ENCODE measurements at places on chromosomes 16 and 17.

DNA sequence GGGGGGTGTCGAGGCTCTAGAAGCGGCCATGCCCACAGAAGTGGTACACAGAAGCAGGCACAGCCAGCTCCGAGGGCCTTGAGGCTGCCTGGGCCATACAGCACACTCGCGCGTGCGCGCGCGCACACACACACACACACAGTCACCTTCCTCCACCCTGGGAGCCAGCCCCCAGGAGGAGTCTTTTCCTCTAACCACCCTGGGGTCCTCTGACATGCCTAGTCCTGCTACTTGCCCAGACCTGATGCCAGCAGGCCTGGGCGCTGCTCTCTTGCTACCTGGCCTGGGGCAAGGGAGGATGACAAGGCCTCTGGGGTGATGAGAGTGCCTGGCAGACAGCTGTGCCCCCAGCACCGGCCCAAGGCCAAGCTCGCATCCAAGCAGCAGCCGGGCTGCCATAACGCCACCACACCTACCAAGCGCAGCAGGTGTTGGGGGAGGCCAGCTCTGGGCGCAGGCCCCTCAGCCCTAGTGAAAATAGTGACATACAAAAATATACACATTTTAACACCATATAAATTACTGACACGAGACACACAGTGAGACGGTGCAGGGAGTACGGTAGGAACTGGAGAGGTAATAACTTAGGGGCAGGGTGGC is 41.1 kb downstream of the TSC2 start:
- peak; percentile 24 for DNase-seq

- no peak for DNase-seq
These were observed 17.9 kb downstream of the MT1X start for GRCh38 chr16:56700195-56700594.

DNA sequence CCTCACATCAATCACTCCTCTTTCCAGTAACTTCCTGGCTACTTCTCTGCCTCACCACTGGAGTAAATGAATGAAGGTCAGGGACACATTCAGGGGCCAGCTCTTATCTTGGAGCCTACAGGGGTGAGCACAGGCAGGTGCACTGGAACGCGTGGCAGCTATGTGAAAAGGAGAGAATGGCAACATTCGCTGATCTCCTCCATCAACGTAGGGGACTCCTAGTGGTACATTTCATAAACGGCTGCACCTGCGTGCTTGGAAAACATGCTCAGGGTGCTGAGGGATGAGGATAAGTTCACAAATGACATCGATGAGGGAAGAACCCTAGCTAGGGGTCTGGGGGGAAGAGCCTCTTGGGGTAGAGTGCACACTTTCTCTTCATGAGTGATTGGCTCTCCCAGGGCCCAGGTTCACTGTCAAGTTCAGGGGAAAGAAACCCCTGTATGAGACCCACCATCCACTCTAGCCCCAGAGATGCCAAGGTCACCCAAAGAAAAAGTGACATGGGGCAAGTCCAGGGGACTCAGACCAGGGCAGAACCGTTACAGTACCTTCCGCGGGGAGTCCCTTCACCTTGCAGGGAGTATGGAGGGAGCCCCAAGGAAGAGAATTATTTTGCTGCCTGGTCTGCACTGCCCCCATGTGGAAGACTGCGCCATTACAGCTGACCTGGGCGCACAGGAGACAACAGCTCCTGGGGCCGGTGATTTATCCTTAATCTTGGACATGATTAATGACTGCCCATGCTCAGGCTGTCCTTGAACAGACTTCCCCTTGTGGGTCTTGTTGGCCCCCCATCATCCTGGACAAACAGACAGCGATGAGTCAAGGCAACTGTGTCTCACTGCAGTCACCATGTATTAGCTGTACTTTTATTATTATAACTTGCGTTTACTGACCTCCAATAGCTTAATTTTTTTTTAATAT is 30.1 kb downstream of the VAC14 start:
- DNase-seq: no peak

DNA sequence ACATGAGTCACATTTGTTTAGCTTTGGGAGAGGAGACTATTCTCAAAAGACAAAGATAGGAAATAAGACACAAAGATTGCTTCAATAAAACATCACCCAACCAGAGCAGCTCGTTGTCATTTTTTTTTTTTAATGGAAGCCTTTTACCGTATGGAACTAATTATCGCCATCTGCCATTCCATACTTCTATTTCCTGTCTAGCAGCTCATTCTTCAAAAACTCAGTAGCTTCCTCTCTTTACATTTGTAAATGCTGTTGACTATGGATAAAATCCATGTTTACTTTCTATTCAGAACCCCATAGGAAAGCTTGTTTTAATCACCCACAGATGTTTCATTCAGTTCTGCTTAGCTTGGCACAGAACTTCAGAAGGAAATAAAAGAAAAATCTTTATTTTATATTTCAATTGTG is 110.0 kb upstream of the PSMD7 start:
- DNase-seq: peak; percentile 14

- no peak for DNase-seq
These were observed 49.5 kb downstream of the FOXK2 start for GRCh38 chr17:82568997-82569393.

- no peak for DNase-seq
These were observed 20.7 kb downstream of the GRB2 start for GRCh38 chr17:75384751-75385150.

GRCh38 chr16:2692948-2693651 is 10.8 kb downstream of the KCTD5 start:
- DNase-seq: no peak

DNA sequence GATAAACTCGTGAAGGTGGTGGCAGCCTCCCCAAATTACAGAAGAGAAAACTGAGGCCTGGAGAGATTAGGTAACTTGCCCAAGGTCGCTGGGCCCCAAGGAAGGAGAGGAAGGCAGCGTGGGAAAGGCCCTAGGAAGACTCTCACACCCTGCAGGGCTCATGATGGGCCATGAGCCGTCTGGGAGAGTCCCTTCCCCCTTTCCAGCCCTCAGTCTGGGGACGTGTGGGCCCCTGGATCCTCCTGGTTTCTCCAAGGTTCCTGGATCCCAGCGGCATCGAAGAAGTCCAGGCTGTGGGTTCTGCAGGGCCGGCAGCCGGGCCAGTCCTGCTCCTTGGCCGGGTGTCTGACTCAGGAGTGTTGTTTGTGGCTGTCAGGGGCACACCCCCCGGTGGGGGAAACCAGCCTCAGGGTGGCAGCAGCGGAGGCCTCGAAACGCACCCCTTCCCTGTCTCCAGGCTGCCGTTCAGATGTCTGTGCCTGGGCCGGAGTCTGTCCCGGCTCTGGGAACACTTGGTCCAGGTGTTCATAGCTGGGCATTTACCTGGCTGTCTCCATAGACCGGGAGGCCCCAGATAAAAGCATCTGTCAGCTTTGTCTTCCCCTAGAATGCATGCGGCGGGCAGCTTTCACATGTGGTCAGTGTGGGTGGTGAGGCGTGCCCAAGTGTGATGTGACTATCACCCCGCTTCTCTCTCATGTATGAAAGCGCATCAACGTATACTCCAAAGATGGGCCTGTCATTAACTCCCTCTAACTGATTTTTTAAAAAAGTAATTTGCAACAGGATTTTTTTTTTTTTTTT is 3.7 kb upstream of the RAP1GAP2 start:
- DNase-seq: no peak

All from NCI-H1105 (cell line).